Fibroblast of skin of right quadriceps (primary cell): ENCODE measurements at places on chromosomes 5 and 9.

DNA sequence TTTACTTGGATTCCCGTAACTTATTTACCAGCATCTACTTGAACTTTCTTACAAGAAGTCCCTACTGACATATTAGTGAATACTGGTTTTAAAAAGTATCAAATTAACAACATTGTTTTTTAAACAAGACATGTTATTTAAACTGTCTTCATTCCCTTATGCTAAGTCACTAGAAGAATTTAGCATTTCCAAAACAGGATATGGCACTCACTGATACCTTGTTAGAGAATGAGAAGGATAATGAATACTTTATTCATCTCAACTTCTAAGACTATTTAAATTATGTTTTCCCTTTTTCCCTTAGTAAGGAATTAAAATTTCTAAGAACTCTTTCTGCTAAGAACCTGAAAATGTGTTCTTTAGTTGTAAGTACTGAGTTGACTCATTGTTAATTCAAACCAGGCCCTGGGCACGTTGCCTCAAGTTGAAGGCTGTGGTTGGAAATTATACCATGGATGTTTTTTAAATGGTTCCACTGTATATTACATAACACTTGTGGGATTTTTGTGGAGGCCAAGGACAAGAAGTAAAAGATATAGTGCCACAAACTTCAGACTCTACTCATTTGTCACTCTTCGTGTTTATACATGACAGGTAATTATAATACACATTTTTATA is 219.0 kb upstream of the EDIL3 start:
- peak; percentile 96 for DNase-seq

GRCh38 chr5:60550311-60550710 is 149.7 kb downstream of the DEPDC1B start:
- DNase-seq: no peak

DNA sequence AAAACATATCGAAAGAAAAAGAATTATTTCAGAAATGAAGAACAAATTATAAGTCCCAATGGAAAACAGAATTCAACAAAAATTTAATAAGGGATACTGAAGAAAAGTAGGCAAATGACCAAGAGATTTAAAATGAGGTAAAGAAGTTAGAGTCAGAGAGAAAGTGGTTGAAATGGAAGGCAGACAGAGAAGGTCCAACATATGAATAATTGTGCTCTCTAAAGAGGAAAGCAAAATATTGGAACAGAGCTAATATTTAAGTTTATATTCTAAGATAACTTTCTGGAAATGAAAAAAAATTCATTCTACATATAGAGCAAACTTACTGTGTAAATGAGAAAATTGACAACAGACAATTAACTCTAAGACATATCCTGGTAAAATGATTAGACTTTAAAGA is 94.1 kb downstream of the PTCH1 start:
- DNase-seq: no peak

DNA sequence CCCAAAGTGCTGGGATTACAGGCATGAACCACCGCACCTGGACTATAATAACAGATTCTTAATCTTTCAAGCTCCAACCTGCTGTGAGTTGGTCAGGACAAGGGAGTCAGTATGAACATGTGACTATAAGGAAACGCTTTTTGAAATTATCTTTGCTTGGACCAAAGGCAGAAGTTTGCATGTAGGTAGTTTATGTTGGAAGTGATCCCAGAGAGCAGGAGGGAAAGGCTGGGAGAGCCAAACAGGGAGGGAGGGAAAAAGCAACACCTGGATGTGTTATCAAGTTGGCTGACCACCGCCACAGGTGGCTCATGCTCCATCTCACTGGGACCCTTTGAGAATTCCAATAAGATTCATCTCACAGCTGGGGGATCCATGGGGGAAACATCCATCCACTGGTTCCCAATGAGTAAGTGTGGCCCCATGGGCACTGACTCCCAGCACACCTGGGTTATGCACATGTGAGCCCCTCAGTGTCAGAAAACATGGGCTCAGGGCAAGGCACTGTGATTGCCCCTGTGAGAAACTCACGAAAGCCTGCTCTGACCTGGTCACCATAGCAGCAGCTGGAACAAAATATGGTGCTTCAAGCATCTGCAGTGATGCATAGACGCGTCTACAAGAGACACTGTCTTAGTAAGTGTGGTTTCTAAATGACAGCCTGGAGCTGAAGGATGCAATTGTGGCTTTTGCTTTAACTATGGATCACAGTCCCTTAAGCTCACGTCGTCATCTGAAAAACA is 62.1 kb downstream of the ARSB start:
- no peak for DNase-seq

- DNase-seq: peak; percentile 40
These were observed 72.8 kb upstream of the ASTN2 start for GRCh38 chr9:117487555-117488175.

- DNase-seq: no peak
These were observed 872.9 kb downstream of the TAF11L14 start for GRCh38 chr5:18507114-18507513.

DNA sequence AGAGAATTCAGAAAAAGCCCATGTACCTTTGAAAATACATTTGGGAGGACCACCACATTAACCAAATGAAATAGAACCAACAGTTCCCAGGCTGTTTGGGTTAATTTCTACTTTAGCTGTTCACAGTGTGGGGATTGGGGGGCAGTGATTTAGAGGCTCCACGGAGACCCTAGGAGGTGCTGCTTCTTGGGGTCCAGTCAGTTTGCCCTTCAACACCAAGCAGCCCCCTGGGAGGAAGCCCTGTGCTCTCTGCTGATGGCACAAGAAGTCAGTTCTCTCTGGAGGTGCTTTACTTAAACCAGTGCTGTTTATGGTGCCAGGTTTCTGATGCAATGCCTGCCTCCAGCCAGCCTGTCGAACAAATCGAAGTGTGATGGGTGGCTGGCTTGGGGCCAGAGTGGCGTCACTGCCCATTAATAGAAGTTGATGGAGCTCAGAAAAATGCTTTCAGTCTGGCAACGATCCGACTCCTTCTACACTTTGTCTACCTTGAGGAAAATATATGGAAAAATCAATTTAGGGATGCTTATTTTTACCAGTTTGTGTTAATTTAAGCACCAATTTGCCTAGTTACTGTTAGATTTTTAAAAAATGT is 134.0 kb downstream of the SNX18 start:
- DNase-seq: peak; percentile 45

- no peak for DNase-seq
These were observed 559.4 kb upstream of the ADAMTS16 start for GRCh38 chr5:4580772-4581171.

DNA sequence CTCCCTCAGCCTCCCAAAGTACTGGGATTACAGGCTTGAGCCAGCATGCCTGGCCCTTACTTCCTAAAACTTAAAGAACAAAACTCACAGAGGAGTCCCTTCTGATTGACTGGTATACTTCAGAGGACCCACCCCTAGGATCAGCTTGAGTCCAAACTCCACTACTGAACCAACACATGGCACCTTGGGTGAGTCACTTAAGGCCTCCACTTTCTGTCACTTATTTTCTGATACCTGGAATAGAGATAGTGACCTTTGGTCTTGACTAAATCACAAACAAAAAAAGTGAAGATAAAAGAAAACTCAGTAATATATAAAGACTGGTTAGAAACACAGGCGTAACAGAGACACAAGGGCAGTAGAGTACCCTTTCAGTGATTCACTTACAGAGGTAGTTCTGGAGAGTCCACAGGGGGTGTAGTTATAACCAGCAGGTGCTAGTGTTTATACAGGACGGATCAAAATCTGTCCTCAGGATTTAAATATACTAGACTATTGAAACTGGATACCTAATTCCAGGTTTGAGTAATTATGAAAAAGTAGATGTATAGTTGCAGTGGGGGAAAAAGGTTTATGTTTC is 274.3 kb upstream of the ANKRD55 start:
- DNase-seq: no peak

- no peak for DNase-seq
These were observed at the start of gene HRH2 for GRCh38 chr5:175657593-175658271. TSS of gene HRH2 (plus strand) at chr5:175658071. CDS start at chr5:175683234, 25,163 bp downstream.

DNA sequence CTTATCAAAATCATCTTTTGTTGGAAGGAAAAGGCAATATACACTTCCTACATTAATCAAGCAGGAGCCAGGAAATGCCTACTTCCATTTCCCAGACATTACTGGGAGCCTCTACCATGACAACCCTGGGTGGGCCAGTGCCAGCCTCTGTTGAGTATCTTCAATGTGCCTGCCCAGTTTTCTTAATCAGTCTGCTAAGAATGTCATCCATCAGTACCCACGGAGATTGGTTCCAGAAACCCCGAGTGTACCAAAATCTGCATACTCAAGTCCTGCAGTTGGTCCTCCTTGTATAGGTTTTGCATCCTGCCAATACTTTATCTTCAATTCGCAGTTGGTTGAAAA is 82.4 kb downstream of the MARCHF3 start:
- no peak for DNase-seq

- peak; percentile 38 for DNase-seq
These were observed 1381.8 kb downstream of the EFNA5 start for GRCh38 chr5:106288979-106289378.

- no peak for DNase-seq
These were observed 865.4 kb downstream of the TLE4 start for GRCh38 chr9:80437091-80437640.

DNA sequence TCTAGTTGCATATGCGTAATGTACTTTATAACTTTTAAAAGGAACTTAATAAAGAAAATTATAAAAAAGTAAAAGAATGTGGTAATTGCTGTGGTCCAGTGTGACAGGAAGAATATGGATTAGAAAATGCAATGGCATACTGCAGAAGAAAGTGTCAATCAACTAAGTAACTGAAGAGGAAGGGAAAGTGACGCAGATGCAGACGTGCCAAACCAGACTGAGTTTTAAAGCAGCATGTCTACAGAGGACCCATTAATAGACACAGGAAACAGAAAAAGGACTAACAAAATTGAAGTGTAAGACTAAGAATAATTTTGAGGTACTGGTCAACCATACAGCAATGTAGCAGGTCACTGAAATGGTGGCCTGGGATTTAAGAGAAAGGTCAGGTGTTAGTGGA is 73.3 kb downstream of the DPYSL3 start:
- DNase-seq: no peak

GRCh38 chr9:131738293-131739132 is 1.4 kb downstream of the RAPGEF1 start:
- no peak for DNase-seq

DNA sequence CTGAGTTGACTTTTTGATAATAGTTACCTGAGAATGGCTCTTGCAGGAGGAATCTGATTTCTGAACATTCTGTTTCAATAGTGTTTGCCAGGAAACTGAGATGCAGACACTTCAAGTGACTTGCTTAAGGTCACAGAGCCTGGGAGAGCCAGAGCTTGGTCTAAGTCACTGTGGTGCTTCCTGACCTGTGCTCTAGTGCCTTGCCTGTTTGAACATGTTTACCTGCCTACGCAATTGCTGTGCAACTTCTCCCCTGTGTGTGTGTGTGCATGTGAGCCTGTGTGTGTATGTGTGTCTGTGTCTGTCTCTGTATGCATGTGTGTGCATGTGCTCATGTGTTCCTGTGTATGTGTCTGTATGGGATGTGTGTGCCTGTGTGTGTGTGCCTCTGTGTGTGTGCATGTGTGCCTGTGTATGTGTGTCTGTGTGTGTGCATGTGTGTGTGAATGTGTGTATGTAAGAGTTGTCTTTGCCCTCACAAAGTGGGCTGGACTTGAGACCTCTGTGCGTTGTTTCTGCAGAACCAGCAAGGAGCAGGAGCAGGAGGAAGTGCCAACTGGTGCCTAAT is 185.8 kb downstream of the GADD45G start:
- DNase-seq: no peak

GRCh38 chr5:151692312-151692711 is 5.6 kb upstream of the SPARC start:
- no peak for DNase-seq

GRCh38 chr5:10090074-10090473 is 159.6 kb downstream of the ATPSCKMT start:
- DNase-seq: no peak

DNA sequence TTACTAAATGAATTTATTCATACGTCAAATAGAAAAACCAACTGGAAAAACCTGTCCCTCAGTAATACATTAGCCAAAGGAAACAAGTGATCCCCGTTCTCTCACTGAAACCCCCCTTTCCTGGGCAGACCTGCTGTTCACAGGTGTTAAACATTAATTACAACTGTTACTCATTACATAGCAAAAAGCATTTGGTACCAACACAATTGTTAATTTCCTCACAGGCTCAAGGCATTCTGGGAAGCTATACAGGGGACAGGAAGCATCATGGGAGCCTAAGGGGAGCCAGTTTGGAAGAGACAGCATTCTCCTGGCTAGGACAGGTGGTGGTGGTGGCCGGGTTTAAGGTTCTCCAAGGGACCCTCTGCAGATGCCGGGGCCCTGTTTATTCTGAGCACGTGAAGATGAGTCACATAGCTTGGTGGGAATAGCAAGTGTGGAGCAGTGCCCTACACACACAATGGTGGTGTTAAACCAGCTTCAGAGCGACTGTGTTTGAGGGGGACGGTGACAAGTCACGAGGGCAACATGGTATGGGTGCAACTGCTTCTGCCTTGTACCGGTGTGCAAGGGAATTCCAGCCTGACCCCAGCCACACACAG is 62.6 kb upstream of the SLC25A51 start:
- DNase-seq: no peak

GRCh38 chr9:24518545-24518944 is 27.2 kb downstream of the IZUMO3 start:
- no peak for DNase-seq

- DNase-seq: no peak
These were observed 75.8 kb downstream of the GTF3C4 start for GRCh38 chr9:132745756-132746709.

DNA sequence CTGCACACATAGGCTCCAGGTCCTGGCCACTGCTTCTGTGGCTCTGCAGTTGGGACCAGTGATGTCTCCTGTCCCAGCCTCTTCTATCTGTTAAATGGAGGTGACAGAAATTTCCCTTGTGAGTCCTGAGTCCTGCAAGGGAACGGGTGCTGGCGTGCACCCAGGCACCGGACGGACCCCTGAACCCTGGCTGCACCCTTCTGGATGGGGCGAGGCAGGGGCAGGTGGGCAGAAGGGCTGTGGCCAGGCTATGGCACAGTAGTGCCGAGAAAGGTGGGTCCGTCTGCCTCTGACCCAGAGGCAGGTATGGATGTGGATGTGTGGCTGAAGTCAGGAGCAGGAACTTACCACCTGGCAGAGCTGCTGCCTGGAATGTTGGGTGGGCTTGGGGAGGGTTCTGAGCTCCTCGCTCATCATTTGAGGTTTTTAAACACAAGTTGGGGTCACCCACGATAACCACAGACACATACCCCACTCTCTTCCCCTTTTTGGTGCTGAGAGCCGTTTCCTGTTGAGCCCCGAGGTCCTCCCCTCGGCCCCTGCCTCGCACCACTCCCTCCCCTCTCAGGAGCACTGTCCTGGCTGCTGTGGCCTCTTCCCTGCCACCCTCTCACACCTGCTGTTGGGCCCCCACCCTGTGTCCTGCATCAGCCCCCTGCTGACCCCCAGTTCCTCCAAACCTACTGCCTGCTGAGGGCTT is 82.0 kb downstream of the COL5A1 start:
- DNase-seq: no peak

GRCh38 chr5:138824516-138824915 is 50.6 kb downstream of the LRRTM2 start:
- DNase-seq: no peak
